Effector memory CD8-positive, alpha-beta T cell (primary cell): ENCODE measurements at places on chromosomes 4 and X.

GRCh38 chrX:110216027-110216426, 101.9 kb downstream of the AMMECR1 start:
- no peak for DNase-seq

- no peak for DNase-seq
These were observed 448 bp upstream of the SCFD2 start for GRCh38 chr4:53366301-53366716.

DNA sequence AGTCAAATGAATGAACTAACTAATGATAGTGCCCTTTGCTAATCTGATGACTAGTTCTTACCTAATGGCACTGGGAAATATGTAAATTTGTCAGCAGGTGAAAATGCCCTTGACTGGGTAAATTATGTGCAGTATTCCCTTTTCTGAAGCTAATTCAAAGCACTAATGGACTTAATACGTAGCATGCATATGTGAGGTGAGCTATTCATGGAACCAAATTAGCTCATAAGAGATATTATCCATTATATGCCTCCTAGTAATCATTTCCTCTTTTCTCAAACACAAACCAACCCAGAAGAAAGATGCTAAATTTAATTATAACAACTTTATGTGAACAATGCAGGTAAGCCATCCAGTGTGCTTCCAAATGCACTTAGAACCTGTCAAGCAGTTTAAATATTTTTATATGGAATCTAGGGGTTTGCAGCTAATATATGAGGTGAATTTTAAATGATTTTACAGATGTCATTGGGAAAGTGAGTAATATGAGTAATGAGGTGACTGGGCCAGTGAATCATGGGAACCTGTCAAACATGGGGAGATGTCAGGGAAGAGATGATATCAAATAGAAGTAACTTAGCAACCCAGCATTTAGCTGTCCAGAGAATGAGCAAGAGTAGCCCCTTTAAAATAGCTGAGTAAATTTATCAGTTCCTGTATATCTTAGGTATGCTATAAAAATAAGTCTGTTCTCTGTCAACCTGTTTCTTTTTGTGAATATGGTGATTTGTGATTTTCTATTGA, 315.0 kb downstream of the AFF2 start:
- DNase-seq: no peak

DNA sequence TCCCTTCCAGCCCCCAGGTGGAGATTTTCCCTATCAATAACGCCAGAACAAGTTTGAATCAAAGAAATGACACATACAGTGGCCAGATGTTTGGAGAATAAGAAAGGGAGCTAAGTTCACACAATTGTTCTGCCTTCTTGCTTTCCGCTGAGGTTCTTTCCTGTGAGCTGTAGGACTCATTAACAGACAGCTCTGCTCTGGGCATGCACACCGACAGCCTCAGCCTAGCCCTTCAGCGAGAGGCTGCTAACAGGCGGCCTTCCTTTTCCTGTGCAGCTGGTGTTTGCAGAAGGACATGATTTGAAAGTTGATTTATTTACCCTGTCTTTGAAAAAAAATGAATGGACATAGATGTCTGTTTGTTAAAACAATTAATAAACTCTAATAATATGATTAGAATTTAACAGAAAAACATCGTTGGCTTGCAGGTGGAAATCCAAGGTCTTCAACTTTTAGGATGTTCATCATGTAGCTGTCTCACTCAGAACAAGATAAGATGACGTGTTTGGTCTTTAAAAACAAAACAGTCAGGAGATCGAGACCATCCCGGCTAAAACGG, 183.3 kb downstream of the KDR start:
- DNase-seq: peak; percentile 1

GRCh38 chrX:142096253-142096652, 108.8 kb downstream of the MAGEC2 start:
- DNase-seq: no peak

GRCh38 chr4:126790633-126791032, 842.1 kb upstream of the INTU start:
- DNase-seq: no peak

DNA sequence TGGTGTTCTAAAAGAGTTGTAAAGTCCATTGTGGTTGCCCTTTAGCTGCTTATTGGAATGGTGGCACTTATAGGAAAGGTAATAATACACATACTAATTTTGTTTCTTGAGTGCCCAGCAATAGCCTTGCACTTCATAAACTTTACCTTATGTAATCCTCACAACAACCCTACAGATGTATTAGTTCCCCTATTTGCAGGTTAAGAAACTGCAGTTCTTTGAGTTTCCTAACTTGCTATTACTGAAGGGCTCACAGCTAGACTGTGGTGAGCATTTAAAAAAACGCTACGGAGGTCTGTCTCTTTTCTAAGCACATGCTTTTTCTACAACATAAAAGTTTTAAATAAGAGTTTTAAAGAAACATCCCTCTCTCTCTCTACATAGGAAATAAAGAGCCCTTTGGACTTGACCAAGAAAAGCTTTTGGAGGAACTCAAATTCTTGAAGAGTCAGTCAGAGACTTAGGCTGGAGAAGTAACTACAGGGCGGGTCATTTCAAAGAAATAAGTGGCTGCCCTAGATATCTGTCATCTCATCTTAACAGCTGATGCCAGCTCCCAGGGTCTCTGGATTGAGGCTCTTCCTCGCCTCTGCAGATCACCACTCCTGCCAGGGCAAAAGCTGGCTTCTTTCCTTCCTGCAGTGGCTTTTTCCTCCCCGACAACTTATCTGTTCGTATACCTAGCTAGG, 42.0 kb upstream of the FBXW7 start:
- DNase-seq: no peak

DNA sequence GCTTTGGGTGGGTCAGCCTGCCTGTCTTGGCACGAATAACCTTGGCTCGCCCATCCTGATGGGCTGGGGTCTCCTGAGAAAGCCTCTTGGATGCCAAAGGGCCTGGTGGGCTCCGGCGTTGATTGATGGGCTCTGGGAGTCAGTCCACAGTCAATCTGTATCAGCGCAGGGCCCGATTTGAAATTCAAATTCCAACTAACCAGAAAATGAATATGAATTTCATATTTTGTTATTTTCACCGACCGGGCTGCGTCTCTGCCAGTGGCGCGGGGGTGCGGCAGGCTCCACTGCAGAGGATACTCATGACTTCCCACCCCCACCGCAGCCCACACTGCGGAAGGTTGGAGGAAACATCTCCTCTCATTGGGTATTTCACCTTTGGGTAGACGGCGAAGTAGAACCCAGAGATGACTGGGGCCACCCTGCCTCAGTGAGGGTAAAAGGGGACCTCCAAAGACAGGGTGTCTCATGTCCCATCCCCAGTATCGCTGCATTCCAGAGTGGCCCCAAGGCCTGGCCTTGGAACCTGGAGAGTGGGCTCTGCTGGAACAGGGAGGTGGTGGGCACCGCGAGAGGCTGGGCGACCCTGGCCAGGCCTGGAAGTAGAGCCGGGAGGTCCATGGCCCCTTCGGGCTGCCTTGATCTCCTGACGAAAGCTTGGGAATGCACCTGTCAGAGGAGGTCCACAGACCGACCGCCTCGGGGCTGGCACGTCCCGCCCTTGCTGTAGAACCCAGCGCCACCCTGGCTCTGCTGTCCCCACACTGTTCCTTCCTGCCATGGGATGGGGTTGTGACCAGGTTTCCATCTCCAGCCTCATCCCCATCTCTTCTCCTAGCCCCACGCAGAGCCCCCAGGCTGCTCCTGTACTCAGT, 54.8 kb upstream of the SORCS2 start:
- DNase-seq: no peak

- DNase-seq: no peak
These were observed 85.5 kb upstream of the TET2 start for GRCh38 chr4:105061136-105061696.

- no peak for DNase-seq
These were observed 74.3 kb downstream of the CAMK2D start for GRCh38 chr4:113687067-113687718.

- no peak for DNase-seq
These were observed 18.7 kb upstream of the GPR34 start for GRCh38 chrX:41670112-41670511.

DNA sequence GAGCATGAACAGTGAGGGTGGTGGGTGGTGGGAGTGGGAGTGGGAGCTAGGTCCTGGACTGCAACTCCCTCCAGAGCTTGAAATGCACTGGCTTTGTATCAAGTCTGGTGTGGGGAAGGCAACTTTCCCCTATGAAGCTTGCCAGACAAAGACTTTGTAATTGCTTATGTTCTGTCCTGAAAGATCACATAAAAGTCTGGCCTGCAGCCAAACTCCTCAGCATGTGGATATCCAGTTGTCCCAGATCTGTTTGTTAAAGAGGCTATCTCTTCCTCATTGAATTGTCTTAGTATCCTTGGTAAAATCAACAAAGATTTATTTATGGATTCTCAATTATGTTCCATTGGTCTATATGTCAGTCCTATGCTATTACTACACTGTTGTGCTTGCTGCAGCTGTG, 607.9 kb downstream of the GLUD2 start:
- no peak for DNase-seq

DNA sequence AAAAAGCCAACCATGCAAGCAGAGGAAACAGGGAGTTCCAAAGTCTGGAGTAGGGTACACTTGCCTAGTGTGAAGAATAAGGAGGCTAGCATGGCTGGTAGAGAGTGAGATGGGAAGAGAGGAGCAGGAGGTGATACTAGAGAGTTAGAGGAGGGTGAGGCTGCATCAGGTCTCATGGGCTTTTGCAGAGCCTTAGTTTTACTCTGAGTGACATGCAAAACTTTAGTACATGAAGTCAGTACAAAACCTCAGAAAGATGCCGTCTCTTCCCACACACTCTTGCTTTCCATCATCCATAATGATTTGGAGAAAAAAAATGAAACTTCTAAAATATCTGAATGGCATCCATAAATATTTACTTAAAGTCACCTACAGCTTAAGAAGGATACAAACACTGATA, 5.0 kb downstream of the OPRPN start:
- no peak for DNase-seq

- DNase-seq: no peak
These were observed 490.3 kb downstream of the ARAP2 start for GRCh38 chr4:35754047-35754446.

DNA sequence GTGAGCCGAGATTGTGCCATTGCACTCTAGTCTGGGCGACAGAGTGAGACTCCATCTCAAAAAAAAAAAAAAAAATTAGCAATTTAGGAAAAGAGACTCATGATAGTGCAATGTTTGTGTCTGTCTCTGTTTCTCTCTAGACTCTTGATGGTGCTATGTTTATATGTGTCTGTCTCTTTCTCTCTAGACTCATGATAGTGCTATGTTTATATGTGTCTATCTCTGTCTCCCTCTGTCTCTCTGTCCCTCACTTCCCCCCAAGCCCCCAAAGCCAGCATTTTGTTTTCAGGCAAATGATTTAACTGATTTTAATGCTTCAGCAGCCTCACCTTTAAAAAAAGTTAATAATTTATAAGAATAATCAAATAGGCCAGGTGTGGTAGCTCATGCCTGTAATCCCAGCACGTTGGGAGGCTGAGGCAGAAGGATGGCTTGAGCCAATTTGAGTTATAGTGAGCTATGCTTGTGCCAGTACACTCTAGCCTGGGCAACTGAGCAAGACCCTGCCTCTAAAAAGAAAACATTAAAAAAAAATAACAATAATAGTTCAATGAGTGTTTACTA, 6.9 kb downstream of the MOB1B start:
- no peak for DNase-seq

GRCh38 chrX:71241301-71241700, 12.6 kb downstream of the ZMYM3 start:
- no peak for DNase-seq

DNA sequence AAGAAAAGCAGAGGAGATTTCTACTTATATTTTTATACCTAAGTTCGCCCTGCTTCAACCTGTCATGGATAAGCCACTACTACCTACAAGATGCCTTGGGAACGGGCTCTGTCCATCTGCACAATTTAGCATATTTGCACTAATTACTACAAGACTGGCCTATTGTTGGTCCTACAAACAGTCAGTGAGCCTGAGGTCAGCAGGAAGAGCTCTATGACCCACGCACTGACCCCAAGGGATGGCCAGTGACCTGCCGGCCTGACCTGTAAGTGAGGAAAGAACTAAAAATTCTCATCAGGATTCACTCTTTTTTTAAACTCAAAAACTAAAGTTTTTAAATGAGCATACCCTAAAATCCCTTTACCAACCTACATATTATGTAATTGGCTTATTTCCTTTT, 142.0 kb downstream of the COL25A1 start:
- DNase-seq: no peak

- no peak for DNase-seq
These were observed 193.9 kb downstream of the ANAPC10 start for GRCh38 chr4:144903953-144904711.

- no peak for DNase-seq
These were observed 61.6 kb upstream of the SPP1 start for GRCh38 chr4:87913896-87914295.

DNA sequence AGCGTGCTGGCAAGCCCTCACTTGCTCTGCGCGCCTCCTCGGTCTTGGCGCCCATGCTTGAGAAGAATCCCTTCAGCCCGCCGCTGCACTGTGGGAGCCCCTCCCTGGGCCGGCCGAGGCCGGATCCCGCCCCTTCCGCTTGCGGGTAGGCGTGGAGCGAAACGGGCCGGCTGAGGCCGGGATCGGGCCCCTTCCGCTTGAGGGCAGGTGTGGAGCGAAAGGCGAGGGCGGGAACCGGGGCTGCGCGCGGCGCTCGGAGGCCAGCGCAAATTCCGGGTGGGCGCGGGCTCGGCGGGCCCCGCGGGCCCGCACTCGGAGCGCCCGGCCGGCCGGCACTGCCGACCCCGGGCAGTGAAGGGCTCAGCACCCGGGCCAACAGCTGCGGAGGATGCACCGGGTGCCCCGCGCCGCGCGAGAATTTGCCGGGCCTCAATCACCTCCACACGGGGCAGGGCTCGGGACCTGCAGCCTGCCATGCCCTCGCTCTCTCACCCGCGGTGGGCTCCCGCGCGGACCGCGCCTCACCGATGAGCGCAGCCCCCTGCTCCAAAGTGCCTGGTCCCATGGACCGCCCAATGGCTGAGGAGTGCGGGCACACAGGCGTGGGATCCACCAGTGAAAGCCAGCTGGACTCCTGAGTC, 58.1 kb upstream of the GBA3 start:
- DNase-seq: no peak

DNA sequence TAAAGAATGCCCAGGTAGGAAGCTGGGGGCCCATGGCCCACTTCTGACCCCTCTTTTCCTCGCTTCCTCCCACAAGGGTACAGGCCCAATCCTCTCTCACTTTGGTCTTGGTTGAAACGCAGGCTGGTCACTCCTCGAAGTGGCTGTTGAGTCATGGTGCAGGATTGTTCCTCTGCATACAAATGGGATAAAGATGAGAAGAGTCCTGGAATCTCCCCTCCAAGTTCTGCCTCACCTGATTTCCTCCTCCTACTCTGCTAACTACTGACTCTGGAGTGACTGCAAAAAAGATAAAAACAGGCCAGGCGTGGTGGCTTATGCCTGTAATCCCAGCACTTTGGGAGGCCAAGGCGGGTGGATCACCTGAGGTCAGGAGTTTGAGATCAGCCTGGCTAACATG, 1.7 kb downstream of the WDR45 start:
- DNase-seq: no peak

- no peak for DNase-seq
These were observed 18.6 kb upstream of the FRMD7 start for GRCh38 chrX:132146456-132146855.

- no peak for DNase-seq
These were observed 312.6 kb upstream of the FTHL17 start for GRCh38 chrX:31384471-31384870.

- no peak for DNase-seq
These were observed 31.8 kb upstream of the MTM1 start for GRCh38 chrX:150536455-150537116.
